ENCODE measurements at places on chromosomes 5 and 9.

DNA sequence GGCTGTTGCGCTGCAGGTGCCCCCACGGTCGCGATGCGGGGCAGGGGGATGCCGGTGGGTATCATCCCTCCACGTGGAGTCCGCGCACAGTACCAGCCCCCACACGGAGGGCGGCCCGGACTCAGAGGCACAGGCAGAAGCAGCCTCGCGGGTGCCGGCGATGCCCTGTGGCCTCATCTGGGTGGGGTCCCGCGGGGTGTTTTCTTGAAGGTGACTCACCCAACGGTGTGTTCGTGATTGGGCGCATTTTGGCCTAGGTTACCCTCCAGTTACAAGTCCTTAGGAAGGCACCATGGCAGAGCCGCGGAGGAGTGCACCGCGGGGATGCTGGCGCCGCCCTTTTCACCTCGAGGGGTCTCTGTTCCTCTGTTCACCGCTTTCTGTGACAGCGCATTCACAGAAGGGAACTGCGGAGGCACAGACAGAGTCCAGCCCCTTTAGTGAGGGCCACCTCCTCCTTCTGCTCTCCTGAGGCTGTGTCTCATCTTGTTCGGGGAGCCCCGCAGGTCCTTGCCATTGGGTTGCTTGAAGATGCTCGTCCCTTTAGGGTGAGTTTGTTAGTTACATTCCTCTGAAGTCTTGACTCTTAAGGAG is 21.6 kb upstream of the EXOC3 start:
- no peak for DNase-seq

GRCh38 chr5:126016256-126016655 is 407.0 kb upstream of the GRAMD2B start:
- no peak for DNase-seq

GRCh38 chr9:22992780-22993179 is 546.2 kb downstream of the DMRTA1 start:
- no peak for DNase-seq

- peak; percentile 55 for DNase-seq
Measured at GRCh38 chr9:91298311-91298710, 63.4 kb downstream of the AUH start.

GRCh38 chr5:121949885-121950284 is 11.9 kb upstream of the SRFBP1 start:
- DNase-seq: peak; percentile 79

DNA sequence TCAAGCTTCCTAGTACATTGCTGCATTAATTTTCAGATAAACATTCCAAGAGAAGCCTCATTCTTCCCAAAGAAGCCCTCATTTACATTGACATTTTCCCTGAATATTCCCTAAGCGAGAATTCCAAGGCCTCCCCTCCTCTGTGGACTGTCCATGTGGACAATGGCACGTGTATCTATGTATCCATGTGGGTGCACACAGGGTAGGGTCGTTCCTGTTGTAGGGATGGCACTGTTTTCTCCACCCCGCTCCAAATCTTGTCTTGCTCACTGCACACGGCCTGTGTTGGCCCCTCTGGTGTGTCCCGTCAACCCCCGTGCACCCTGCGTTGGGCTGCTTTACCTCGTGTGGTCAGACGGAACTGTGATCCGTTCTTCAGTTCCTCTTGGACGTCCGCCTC is 104.7 kb upstream of the IRX2 start:
- no peak for DNase-seq

DNA sequence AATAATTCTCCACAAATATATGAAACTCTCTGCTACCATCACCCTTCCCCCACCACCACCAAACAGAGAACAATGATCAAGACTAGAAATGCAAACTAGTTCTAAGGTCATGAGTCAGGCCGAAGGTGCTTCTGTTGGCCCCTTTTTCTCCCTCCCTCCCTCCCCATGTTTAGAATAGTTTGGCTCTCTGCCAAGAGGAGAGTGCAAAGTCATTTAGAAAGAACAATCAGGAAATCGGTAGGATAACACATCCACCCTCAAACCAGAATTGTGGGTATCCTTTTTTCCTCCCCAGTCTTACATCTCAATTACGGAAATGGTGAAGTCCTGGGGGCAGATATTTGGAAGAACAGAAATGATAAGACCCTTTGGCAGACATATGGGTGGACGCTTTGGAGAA is 170.1 kb downstream of the SLF1 start:
- no peak for DNase-seq

DNA sequence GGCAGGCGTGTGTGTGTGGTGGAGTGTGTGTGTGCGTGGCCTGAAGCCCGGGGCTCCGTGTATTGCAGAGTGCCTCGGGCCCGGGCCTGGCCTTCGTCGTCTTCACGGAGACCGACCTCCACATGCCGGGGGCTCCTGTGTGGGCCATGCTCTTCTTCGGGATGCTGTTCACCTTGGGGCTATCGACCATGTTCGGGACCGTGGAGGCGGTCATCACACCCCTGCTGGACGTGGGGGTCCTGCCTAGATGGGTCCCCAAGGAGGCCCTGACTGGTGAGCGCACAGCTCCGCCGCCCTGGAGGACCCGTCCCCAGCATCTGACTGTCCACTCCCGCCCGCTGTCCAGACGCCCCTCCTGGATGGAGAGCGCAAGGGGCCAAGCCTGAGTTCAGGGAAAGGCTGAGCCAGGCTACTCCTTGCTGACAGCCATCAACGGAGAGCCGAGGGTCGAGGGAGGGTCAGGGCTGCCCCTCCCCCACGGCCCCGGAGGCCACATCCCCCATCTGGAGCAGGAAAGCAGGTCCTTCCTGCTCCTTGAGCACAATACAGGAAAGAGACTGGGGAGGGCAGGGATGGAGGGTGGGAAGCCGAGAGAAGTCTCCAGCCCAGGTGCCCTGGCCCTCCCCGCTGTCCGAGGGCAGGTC is 18.4 kb downstream of the SLC6A18 start:
- DNase-seq: no peak

DNA sequence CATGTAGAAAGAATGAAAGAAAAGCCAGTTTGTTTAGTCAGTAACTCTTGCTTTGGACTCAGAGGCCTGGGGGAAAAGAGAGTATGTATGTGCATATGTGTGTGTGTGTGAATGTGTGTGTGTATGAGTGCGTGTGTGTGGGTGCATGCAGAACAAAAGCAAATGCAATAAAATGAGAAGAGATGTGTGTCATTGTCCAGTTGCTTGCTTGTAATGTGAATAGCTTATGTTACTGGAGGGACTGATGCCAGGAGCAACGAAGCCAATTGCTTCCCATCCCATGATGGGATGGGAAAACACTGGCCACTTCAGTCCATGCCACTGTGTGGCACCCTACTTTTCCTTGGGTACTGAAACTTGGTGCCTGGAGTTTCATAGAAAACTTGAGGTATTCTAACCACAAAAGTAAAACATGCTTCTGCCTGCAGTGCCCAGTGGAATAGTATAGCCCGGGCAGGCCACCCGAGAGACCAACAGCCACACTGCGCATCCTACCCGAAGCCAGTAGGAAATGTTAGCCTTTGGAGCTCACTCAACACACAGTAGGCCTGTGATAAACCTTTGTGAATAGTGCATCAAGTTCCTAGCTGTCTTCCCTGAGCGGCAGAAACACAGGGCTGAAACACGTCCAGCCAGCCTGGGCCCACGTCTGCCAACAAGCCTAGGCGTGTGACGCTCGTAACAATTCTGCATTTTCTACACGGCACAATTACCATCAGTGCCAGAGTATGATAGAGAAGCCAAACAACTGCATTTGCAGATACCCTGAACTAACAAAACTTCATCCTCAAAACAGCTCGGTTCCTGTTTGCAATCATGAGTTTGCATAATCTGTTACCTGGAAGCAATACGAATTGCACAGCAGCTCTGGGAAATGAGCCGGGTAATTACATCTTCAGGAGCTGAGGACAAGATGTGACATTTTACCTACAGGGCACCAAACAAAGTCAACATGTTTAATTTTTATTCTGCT is 198.1 kb downstream of the SYK start:
- no peak for DNase-seq

DNA sequence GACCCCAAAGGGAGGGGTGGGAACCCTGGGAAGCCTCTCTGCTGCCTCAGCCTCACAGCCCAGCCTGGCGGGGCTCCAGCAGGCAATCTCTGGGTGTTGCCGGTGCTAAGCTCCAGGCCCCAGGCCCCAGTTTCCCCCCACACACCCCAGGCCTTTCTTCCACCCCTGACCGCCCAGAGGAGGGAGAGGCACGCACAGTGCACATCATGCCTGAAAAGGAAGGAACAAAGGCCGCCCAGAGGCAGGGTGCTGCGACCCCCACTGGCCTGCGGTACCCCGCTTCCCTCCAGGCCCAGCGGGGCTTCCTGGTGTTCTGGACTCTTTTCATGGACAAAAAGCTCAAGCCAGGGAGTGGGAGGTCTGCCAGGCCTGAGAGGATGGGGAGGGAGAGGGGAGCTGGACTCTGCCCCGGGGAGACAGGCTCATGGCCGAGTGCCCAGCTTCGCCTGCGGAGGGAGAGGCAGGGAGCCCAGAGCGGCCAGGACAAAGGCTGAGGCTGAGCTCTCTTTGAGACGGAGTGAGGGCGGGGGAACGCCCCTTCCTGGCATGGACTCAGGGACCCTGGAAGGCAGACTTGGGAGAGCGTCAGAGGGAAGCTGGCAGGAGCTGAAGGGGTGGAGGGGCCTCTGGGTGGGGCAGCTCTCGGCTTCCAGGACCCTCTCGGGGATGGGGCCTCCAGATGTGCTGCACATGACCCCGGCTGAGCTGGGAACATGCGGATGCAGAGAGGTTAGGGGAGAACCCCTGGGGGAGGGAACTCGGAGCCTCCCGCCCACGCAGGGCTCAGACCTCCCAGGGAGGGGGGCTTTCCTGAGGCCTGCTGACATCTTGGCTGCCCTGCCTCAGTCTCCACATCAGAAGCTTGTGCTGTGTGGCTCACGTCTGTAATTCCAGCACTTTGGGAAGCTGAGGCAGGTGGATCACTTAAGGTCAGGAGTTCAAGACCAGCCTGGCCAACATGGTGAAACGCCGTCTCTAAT is 1.8 kb upstream of the ENTPD2 start:
- DNase-seq: no peak

DNA sequence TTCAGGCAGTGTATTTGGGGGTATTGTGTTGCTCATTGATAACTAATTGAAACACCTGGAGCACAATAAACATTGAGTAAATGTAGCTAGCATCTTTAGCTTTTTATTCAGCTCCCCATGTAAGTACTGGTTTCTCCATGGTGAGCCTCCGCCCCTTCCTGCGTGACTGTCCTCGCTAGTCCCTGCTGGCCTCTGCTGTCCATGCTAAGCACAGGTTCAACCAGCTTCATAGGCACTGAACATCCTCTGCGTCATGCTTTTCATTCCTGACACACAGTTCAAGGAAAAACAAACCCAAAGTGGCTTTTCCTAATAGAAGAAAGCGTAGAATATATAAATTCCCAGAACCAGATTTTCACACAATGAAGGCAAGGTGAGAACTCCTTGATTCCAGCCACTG is 27.3 kb upstream of the DAP start:
- DNase-seq: no peak

GRCh38 chr9:75636427-75637045 is 253.9 kb upstream of the PCSK5 start:
- DNase-seq: no peak
